ENCODE measurements at places on chromosomes 3 and 15.

DNA sequence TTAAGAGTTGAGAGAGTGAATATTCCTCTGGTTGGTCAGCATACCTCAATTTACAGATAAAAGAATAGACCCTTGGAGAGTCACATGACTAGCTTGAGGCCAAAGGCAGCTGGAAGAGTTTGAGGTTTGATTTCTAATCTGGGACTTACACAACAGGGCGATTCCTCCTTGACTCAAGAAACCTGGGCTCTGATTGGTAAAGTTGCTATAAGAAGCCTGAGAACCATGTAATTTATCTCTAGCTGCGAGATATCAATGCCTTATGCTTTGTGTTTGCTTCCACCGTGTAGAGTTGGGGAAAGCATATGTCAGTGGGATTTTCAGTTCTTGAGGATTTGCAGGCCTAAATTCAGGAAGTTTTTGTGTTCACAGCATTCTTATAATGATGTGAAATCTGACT is 206.0 kb downstream of the KLHL25 start:
- no peak for DNase-seq

GRCh38 chr15:91841861-91842260 is 11.6 kb upstream of the SLCO3A1 start:
- DNase-seq: no peak

GRCh38 chr3:135895106-135895733 is 70.3 kb upstream of the PPP2R3A start:
- peak; percentile 56 for DNase-seq

DNA sequence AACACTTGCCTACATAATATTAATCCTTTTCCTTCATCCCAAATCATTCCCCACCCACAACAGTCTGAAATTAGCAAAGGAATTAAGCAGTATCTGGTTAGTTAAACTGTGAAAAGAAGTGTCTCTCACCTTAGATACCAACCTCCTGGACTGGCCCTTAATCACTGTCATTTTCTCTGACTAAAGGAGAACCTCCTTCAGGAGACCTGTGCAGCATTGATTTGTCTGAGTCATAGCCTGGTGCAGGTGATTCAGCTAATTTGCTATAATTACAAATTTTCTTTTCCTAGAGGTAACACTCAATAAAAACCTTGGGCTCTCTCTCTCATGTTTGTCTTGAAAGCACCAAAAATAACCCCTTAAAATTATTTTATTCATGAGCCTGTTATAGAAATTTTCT is 279.8 kb upstream of the SEMA6D start:
- DNase-seq: no peak

GRCh38 chr3:8893001-8893400 is 70.3 kb downstream of the RAD18 start:
- no peak for DNase-seq

GRCh38 chr15:32718227-32718820 is 520 bp downstream of the GREM1 start:
- no peak for DNase-seq

DNA sequence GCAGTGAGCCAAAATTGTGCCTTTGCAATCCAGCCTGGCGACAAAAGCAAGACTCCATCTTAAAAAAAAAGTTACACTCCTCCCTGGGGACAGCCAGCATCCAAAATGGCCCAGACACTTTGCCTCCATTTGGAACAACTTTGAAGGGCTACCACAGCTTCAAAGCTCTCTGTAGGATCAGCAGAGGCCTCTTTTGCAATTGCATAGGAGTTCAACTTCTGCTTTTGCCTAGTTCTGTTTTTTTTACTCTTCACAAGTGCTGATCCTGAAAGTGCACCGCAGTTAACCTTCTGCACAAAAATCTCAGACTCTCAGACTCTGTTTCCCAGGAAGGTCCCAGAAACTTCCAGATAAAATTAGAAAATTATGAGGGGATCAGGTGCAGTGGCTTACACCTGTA is 25.2 kb upstream of the SLC4A7 start:
- DNase-seq: no peak

DNA sequence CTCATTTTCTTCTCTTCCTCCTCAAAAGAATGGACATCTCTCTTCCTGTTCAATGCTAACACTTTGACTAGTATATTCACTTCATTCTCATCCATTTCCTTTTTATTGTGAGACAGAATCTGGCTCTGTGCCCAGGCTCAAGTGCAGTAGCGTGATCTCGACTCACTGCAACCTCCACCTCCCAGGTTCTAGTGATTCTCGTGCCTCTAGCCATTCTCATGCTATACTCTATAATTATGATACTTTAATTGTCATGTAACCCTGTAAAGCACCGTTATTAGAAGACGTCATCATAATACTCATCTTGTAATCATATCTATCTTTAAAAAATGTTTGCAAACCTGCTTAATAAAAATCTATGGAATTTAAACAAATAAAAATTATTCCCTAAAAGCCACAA is 107.0 kb downstream of the SHOX2 start:
- no peak for DNase-seq

DNA sequence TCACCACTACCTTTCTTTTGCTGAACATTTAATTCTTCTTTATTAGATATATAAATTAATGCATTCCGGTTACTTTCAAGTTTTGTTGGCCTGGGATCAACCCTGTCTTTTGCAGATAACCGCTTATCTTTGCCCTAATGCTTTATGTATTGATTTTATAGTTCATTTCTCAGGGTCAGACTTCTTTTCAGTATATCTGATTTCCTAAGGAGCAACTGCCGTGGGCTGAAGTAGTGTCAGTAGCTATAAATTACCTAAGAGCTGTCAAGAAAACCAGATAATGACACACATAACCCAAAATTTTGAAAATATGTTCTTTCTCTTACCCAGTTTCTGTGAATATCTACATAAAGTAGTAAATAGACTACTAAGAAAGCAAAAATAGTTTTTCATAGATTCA is 38.0 kb downstream of the COL6A5 start:
- DNase-seq: no peak

GRCh38 chr15:51750792-51751696 is at the start of gene TMOD2:
TSS of gene TMOD2 (plus strand) at chr15:51751597. CDS start at chr15:51766442, 14,845 bp downstream.
- DNase-seq: peak; percentile 63

DNA sequence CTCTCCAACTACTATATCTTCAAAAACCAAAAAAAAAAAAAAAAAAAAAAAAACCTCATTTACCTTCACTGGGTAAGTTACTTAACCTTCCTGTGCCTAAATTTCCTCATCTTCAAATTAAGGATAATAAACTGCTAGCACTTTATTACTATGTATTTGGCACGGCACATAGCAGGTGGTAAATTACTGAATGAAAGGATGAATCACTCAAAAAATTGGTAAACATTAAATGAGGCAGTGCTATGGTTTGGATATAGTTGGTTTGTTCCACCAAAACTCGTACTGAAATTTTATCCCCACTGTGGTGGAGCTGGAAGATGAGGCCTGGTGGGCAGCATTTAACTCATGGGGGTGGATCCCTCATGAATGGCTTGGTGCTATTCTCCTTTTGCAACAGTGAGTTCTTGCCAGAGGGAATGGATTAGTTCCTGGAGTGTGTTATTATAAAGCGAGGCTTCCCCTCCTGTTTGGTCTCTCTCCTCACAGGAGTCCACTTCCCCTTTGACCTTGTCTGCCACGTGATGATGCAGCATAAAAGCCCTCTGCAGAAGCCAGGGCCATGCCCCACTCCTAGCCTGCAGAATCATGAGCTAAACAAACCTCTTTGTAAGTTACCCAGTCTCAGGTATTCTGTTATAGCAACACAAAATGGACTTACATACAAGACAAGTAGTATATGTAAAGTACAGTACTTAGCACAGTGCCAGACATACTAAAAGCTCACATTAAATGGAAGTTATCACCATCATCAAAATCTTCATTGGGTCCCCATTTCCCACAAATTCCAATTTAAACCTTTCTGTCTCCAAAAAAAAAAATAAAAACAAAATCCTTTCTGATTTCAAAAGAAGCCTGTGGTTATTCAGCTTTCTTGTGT is 20.6 kb downstream of the DCUN1D1 start:
- no peak for DNase-seq

DNA sequence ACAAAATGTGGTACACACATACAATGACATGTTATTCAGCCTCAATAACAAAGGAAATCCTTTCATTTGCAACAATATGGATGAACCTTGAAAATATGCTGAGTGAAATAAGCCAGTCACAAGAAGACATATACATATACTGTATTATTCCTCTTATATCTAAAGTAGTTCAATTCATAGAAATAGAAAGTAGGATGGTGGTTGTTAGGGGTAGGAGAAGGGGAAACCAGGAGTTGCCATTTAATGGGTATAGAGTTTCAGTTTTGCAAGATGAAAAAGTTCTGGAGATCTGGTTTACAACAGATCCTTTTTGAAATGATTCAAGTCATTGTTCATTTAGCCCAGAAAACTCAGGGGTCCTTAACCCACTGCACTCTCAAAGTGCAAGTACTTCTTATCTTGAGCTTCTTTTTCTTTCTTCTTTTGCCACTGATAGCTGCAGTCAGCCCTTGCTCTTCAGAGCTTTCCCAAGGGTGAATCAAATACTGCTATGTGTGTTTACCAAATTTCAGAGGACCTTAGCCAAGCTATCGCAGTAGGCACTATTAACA is 208.0 kb upstream of the EOMES start:
- no peak for DNase-seq

DNA sequence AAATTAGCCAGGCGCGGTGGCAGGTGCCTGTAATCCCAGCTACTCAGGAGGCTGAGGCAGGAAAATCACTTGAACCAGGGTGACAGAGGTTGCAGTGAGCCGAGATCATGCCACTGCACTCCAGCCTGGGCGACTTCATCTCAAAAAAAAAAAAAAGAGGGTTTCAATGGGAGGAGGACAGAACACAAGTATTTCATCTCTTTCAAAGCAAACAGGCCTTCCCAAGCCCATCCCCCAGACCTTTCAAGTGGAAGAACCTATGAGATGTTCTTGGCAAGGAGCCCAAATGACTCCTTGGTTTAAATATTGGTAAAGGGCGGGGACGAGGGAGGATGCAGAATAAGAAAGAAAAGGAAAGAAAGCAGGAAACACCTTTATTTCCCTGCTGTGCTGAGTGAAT is 62.2 kb upstream of the MCF2L2 start:
- DNase-seq: peak; percentile 26

- DNase-seq: no peak
Observed at GRCh38 chr3:119342176-119342575, 48.0 kb downstream of the ARHGAP31 start.

DNA sequence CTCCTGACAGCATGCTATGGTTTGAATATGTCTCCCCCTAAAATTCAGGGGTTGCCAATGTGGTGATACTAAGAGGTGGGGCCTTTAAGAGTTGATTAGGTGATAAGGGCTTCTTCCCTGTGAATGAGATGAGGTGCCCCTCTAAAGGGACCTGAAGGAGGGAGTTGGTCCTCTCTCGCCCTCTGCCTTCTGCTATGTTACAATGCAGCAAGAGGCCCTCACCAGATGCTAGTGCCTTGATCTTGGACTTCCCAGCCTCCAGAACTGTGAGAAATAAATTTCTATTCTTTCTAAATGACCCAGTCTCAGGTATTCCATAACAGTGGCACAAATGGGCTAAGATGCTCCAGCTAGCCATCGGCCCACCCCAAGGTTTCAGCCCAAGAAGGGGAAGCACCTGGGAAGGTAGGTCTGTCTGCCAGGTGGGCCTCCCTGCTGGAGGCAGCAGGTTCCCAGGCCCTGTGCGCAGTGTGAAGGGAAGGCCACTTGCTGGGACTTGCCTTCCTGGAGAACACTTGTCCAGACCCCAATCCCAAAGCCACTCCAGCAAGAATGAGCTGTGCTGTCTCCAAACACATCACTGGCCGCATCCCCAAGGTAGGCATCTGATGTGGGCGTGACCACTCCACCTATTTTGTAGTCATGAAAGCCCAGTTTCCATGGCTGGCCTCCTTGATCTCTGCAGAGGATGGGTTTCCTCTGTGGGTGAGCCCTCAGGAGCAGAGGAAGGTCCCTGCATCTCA is 9.0 kb downstream of the TGM4 start:
- no peak for DNase-seq

GRCh38 chr3:89368846-89369245 is 261.4 kb downstream of the EPHA3 start:
- DNase-seq: no peak

DNA sequence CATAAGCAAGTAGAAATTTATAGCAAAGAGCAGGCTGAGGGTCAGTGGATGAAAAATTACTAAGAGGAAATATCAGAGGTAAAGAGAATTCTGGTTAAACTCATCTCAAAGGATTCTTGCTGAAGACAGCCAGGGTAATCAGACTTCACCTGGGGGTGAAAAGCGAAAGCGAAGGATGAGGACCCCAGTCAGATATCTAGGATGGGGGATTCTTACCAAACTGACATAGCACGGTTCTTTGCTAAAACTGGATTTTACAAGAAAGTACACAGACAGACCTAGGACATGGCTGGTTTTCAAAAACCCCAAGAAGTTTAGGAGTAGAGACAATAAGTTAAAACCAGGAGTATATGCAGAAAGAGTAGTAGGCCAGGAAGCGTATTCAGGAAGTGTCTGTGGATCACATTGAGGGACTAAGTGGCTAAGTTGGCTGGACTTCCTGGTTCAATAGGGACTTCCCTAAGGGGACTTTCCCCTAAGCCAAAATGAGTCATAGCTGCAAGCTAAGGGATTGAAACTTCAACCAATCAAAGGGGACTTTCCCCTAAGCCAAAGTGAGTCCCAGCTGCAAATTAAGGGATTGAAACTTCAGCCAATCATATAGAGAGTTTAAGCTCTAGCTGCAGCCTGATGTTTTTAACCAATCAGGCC is 2.4 kb upstream of the CFAP91 start:
- DNase-seq: no peak

DNA sequence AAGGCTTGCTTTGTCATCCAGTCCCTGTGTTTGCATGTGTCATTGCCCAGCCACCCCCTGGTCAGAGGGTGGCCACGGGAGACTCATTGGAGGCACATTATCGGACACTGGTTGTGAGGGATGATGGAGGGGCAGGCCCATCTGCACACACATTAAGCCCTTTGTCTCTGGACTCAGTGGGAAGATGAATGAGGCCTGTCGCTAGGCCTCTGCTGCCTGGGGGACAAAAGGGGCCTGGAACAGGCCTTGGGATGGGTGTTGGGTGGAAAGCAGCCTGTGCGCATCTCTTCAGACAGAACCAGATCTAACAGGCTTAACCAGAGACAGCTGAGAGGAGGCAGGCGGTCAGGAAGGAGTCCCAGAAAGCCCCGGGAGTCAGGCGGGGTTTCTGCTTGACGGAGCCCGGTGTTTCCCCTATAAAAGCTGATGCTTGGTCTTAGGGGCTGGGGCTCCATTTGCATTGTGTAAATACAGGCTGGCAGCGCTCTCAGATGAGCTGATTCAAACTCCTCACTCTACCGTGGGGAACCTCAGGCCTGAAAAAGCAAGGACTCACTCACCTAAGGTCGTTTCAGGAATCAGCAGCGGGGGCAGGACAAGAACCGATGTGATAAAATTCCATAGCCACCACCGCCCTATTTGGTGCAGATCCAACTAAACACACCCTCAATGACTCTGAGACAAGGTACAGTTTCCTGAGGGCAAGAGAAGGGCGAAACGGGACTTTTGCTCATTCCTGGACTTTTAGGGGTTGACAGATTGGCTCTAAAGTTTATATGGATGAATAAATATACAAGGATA is 17.1 kb upstream of the SKIC8 start:
- DNase-seq: no peak

- DNase-seq: no peak
Observed at GRCh38 chr3:16374047-16374934, 109.3 kb downstream of the OXNAD1 start.

Data from urothelium cell line (cell line).